Substantia nigra (tissue), 51 donors: ENCODE measurements at places on chromosomes 11 and 22.

- no peak for DNase-seq
Observed at GRCh38 chr22:41650821-41651220, 29.7 kb downstream of the XRCC6 start.

DNA sequence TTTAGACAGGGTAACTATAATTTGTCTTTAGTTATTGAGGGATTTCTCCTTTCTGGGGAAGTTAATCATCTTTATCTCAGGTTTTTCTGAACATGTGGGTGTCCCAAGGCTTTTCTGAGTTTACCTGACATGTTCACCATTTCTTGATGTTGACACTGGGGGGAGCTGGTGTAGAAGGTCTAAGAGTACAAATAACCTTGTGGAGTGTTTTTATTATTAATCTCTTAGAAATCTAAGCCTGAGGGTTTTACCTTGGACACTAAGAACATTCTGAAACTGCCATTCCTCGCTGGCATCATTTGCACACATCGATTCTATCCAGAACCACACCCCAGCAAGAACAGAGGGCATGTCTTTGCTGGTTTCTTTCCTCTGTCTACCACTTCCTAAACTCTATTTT lies 15.6 kb upstream of the C11orf91 start:
- DNase-seq: no peak

DNA sequence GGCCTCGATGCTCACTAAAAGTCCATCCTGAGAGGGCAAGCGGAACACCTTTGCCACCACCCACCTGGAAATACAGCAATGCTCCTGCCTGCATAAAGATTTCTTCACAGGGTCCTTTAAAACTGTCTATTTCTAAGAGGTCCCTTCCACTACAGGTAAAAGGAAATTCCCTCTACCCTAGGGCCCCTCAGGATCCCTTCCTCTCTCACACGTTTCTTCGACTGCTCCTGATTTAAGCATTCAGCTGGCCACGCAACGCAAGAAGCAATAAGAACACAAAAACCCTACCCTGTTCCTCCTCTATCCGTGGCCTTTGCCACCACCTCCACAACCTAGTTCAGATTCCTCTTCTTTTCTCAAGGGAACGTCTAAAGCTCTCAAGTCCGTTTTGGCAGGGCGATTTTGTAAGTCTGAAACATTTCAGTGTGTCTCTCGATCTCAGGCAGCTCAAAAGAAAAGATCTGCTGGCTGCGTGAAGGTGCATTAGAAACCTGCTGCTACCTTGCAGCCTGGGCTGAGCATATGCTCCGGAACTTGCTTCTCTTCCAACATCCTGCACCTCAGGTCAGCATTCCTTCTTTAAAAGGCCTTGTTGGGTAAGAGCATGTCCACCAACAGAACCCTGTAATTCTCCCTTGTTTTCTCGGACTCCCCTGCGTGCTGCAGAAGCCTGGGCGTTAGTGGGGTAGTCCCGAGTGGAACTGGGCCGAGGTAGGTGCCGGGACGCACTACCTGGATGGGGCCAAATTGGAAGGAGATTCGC lies 1.6 kb downstream of the LGR4 start:
- DNase-seq: peak; percentile 58

DNA sequence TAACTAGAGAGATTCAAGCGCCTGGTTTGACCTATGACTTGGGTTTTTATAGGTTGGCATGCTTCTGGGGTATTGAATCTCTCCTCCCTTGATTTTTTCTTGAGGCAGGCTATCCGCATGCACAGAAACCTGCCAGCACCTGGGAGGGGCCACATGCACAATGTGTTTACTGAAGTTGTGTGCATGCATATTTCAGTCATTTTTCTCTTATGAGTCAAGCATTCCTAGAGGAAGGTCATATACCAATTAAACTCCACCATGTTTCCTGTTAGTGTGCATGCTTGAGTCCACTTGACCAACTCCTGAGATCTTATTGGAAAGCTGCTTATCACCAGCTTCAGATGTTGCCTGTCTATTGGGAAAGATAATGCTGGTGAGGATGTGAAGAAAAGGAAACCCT lies 1718.4 kb downstream of the LRRC4C start:
- DNase-seq: no peak

- DNase-seq: no peak
Observed at GRCh38 chr11:87722756-87723565, 452.3 kb downstream of the RAB38 start.

DNA sequence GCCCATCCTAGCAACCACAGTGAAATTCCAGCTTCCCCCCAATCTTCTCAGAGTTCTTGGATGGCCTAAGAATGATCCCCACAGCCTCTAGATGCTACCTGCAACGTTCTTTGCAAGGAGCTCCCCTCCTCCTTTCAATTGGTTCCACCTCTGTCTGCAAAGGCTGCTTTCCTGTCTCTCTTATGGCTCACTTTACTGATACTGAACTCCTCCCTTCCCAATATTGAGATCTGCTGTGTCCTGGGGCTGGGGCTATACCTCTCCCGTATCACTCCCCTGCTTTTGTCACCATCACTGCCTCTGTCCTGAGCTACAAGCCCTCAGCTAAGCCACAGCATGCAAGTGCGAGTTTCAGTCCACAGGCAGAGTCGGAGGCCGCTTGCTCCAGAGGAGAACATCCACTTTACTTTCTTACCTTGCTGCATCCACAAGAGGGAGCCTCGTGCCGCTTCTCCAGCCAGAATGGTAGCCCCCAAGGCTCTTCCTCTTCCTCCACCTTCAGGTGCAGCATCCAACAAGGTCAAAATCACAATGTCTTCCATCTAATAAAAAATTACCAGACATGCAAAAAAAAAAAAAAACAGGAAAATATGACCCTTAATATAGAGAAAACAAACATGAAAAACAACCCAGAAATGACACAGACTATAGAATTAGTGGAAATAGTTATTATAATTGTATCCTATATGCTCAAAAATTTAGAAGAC lies 48.6 kb upstream of the TMEM45B start:
- DNase-seq: no peak

DNA sequence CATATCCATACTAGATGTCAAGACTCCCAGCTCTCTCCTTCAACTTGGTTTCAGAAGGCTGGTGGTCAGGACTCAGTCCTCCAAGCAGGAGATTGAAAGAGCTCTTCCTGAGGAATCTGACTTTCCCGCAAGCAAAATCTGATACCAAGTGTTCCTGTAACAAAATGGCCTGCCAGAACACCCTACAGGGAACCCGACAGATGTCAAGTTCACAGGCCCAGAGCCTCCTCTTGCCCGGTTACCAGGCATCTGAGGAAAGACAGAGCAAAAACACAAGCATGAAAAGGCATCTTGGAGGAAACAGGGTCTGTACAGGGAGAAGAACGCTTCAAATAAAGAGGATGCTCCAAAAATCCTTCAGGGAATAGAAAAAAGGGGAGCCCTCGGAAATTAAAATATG lies 8.7 kb upstream of the KCNJ5 start:
- DNase-seq: no peak

DNA sequence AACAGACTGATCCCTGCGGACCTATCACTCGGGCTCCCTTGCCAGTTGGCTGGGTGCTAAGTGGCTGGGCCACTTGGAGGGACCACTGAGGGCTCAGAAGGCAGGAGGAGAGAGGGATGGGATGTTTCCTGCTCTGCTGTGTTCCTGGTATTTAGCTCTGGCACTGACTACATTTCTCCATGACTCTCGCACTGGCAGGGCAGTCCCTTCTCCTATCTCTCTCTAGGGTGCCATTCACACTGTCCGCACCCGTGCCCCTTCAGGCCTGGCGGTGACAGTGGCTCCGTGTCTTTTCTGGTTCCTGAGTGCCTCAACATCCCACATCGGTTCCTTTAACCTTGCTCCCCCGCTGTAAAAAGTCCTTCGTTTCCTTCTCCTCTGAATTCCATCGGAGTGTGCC lies 31.6 kb upstream of the CECR2 start:
- no peak for DNase-seq

DNA sequence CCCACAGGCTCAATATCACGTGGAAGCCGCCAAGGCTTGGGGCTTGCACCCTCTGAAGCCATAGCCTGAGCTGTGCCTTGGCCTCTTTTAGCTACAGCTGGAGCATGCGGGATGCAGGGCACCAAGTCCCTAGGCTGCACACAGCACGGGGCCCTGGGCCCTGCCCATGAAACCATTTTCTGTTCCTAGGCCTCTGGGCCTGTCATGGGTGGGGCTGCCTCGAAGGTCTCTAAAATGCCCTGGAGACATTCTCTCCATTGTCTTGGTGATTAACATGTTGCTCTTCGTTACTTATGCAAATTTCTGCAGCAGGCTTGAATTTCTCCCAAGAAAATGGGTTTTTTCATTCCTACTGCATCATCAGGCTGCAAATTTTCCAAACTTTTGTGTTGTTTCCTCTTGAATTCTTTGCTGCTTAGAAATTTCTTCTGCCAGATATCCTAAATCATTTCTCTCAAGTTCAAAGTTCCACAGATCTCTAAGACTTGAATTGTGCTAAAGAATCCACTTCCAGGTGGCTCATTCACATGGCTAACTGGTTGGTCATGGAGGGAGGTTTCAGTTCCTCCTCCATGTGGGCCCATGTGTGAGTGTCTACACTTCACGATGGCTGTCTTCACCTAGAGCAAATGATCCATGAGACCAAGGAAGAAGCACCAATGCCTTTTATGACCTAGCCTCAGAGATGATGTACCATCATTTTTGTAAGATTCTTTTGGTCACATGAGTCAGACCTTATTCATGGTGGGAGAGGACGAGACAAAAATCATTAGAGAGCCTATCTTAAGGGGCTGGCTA lies 7.4 kb upstream of the CREBZF start:
- DNase-seq: no peak

DNA sequence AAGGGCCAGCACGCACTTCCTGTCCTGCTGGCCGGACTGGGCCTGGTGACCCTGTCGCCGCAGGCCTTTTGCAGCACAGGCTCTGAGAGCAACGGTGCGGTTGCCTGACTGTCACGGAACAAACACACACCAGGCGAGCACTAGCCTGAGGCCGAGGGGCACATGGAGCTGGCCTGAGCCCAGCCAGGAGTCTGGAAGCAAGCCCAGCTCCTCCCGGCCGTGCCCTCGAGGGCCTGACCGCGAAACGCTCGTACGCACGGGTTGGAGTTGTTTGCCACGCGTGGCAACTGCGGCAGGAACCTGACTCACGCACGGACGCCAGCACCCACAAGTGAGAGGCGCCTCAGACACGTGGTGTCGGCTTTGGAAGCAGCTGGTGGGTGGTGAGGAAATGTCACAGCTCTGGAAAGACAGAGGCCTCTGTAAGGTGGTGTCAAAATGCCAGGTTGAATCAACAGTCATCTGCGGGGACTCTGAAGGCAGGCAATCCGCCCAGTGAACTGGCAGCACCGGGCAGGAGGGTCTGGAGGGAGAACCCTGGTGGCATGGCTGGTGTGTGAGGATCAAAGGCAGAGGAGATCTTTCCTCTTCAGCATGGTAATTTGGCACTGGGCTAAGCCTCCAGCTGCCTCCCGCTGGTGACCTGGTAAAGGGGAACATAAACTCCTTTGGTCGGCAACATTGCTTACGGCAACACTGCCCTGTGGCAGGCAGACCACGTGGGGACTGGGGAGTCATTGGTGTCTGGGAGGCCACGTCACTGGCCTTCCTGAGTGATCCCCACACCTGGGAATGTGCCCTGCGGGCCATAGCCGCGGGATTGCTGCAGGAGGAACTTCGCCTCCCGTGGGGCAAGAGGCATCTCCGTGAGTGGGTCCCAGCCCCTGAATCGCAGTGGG lies 15.3 kb upstream of the IL17REL start:
- DNase-seq: no peak

DNA sequence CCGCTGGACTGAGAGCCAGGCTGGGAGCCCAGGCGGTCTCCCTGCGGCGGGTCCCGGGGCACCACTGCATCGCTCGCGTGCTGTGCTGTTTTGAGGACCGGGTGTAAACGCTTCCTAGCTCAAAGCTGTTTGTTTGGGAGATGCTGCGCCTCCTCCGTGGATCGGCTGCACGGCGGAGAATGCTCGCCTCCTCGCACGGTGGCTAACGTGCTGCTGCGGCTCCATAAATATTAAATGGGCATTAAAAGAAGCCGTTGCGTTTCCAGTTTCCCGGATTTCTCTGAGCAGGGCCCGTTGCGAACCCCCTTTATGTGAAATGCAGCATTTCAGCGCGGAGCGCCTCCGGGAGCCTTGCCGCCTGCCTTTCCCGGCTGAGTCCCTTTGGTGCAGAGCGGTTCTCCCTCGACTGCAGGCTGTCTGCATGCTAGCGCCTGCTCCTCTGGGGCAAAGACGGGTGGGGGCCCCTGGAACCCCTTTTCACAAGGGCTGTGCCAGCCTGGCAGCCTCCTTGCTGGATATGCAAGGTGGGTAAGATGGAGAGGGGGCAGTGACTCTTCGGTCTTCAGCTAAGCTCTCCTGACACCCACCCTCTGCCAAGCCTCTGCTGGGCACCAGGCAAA lies 9.3 kb downstream of the MPPED1 start:
- no peak for DNase-seq

- no peak for DNase-seq
Observed at GRCh38 chr11:57325735-57326048, 940 bp upstream of the TNKS1BP1 start.

- no peak for DNase-seq
Observed at GRCh38 chr22:26462051-26462450, 21.5 kb downstream of the HPS4 start.

DNA sequence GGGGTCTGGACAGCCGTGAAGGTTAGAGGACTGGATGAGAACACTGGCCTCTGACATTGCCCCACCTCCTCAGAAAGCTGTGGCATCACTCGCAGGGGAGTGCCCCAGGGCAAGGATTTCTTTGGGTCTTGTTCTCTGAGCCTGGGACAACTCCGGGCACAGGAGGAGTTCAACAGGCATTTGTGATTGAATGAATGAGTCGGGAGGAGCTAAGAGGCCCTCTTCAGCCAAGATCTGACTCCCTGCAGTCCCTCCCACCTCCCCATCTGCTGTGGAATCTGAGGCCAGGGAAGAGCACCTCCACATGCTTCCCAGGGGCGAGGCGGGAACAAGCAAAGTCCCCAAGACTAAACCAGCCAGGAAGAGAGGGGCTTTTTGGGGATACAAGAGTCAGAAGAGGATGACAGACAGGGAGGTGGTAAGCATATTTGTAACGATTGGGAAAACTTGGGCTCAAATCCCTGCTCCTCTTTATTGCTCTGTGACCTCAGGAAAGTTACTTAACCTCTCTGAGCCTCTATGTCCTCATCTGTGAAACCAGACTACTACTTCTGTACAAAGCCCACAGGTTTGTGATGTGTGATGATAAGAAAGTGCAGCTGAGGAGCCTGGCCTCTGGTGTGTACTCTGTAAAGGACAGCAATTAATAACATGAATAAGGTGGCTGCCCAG lies 6.4 kb downstream of the TP53I11 start:
- no peak for DNase-seq

GRCh38 chr11:129959687-129960086 lies 42.9 kb downstream of the PRDM10 start:
- DNase-seq: no peak

DNA sequence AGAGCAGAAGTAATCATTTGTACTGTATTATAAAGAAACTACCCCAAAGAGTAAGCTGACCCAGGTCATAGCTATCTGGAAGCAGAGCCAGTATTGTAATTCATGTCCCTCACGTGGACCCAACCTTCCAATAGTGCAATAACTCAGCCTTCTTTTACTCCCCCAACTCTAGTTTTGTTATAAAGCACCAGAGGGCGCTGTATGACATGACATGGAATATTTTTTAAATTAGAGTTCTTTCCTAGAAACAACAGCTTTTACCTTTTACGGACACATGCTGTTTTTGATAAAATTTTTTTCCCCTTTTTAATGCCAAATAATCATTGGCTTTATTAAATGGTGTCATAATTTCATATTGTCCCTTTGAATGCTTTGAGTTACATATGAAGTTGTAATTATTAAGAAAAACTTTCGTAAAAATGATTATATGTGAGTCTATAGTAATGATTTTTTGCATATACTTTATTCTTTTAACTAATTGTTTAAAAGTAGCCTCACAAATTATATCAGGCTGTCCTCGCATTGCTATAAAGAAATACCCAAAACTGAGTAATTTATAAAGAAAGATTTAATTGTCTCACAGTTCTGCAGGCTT lies 76.9 kb downstream of the DKK3 start:
- DNase-seq: no peak

GRCh38 chr11:125874556-125875124 lies 12.8 kb upstream of the HYLS1 start:
- peak; percentile 50 for DNase-seq
